PC-9 (cell line): ENCODE measurements at places on chromosomes 4 and X.

DNA sequence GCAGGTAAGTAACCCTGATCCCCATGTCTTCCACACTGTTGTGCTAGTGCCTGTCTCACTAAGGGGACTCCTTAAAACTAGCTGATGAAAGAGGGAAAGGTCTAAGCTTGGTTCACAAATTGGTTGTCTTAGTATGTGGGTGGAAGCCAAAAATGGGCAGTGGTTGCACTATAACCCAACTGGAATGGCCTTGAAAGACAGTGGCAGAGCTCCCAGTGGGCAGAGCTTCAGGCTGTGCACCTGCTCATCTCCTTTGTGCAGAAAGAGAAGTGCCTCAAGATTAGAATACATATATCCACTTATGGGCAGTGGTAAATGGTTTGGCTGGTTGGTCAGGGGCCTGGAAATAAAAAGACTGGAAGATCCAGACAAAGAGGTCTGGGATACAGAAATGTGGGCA, 7.2 kb downstream of the SYN1 start:
- DNase-seq: no peak

DNA sequence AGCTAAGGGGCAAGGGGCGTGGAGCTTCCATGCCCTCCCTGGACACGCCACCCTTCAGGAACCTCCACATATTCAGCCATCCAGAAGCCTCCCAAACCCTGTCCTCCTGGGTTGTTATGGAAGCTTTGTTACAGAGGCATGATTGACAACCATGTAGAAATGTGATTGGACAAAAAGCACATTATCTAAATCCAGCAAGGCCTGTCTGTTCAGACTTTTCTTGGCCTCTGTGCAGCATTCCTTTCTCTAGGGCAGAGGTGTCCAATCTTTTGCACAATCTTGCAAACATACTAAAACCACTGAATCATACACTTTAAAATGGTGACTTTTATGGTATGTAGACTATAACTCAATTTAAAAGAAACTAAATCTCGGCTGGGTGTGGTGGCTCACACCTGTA, 12.7 kb downstream of the STEEP1 start:
- DNase-seq: peak; percentile 52

GRCh38 chr4:123386609-123387008, 10.0 kb upstream of the SPRY1 start:
- no peak for DNase-seq

DNA sequence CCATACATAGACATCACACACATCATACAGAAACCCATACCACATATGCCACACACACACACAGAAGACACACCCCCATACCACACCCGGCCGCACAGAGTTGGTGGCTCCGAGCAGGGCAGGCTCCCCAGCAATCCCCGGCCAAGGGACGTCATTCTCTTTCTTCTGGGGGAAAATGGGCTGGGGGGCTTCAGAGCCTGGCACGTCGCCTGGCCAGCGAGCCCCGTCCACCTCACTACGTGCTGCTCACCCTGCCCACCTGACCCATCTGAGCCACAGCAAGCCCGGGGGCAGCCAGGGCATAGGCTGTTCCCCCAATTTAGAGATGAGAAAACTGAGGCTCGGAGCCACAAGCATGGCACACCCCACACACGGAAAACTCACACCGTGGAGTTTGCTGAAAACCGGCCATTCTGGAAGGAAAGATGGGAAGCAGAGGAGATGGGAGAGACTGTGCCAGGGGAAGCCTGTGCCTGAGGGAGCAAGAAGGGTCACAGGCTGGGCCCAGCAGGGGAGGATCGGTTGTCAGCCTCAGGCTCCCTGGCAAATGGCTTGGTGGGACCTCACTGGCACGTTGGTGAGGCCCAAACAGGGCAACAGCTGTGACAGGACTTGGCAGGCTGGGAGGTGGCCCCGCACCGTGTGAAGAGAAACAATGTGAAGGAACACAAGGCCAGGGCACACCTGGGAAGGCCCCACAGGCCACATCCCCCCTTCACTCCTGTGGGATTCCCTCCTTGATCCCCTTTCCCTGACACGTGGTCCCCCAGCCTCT, 73.2 kb downstream of the JAKMIP1 start:
- DNase-seq: no peak

GRCh38 chr4:125140966-125141495, 173.7 kb upstream of the FAT4 start:
- no peak for DNase-seq

DNA sequence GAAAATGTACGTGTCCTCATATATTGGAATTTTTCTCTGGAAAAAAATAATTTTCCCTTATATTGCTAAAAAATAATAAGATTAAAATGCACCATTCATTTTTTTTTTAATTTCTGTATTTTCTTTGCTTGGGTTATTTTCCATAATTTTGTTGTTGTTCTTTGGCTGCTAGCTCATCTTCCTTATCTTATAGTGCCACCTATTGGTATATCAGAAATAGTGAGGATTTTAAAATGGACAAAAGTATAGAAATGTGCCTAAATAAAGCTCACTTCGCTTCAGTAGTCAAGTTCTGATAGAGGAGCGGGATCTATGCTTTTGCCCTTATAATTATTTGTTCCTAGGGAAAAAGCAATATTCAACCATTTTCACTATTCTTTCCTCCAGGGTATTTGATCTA, 134.8 kb downstream of the NAP1L3 start:
- no peak for DNase-seq

- no peak for DNase-seq
Measured at GRCh38 chr4:107363125-107363524, 327.0 kb upstream of the DKK2 start.

- DNase-seq: peak; percentile 5
Measured at GRCh38 chr4:107519053-107519452, 201.0 kb downstream of the PAPSS1 start.

- DNase-seq: peak; percentile 31
Measured at GRCh38 chrX:12469296-12469695, 321.9 kb upstream of the PRPS2 start.

- no peak for DNase-seq
Measured at GRCh38 chr4:142818476-142818875, 27.6 kb downstream of the INPP4B start.

- no peak for DNase-seq
Measured at GRCh38 chrX:828411-828959, 197.9 kb downstream of the SHOX start.

GRCh38 chr4:122689972-122690371, 42.5 kb upstream of the BBS12 start:
- DNase-seq: no peak

DNA sequence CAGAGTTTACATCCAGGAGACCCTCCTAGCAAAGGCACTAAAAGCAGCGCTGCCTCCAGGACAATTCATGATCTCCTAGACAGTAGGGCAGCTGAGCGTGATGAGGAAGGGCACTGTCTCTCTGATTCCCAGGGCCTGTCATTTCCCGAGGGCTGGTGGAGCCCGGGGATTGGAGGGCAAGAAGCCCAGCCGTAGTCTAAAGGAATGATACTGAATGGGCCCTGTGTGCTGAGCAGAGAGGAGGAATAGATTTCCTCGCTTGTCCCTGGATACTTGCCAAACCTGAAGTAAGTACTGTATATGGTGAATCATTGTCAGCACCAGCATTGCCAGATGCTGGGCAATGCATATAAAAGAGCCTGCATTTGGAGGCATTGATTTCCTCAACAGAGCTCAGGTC, 88.0 kb upstream of the SLITRK2 start:
- no peak for DNase-seq

DNA sequence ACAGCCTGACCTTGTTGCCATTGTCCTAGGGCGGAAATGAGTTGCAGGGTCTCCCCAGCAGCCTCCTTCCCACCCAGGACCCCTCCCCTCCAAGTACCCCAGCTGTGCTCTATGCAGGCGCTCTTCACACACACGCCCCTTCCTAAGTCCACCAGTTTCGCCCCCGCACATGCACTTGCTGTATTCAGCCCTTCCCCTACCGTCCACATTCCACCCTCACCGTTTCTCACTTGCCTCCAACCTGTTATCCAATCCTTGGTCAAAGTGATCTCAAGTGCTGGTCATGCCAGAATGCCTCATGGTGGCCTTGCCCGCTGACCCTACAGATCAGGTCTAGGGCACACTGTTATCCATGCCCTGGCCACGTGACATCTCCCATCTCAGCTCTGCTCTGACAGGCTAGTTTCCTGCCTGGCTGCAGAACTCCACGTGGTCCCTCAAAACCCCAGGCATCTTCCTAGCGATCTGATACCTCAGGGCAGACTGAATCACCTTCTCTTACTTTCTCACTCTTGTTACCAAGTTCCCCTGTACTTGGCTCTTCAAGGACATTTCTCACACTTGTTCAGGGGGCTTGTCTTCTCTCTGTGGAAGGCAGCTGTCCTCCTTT, 39.7 kb downstream of the NSG1 start:
- DNase-seq: no peak

DNA sequence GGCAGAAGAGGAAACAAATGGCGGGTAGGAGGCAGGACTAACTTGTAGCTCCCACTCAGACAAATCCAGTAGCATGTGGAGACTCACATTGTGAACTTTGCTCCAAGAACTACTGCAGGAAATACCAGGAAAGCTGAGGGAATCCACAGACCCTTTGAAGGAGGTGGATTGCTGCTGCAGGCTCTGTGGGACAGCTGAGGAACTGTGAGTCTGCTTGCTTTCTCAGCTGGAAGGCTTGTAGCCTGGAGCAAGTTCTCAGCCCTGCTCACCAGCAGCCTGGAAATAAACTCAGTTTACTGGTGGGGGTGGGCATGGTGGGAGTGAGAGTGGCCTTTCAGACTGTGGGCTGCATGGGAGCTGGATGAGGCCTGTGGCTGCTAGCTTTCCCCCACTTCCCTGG, 16.0 kb downstream of the RTL3 start:
- no peak for DNase-seq

DNA sequence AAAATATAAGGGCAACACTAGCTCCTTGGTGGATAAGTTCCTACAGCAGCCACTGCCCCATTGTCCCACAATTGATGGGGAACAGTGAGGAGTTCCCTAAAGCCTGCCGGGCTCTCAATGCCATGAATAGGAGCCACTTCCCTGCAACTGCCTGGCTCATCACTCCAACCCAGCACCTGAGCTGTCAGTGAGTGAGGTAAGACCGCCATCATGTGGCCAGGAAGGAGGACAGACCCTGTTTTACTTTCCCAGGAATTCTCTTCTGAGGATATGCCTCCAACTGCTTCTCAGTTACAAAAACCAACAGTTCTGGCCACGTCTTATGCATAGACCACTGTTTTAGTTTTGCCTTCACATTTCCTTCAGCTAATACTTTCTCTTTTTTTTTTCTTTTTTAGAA, 45.5 kb downstream of the SRPX start:
- DNase-seq: no peak

- peak; percentile 65 for DNase-seq
Measured at GRCh38 chr4:76569225-76569624, 134.2 kb downstream of the SHROOM3 start.

DNA sequence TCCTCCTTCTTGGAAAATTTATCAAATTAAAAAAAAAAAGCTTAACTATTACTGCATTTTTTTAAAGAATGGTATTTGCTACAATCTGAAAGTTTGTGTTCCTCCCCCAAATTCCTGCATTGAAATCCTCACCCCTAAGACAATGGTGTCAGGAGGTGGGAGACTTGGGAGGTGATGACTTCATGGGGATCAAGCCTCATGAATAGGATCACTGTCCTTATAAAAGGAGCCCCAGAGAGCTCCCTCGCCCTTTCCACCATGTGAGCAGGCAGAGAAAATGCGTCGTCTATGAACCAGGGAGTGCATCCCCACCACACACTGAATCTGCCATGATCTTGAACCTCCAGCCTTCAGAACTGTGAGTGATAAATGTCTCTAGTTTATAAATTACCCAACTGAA, 38.0 kb downstream of the DHRSX start:
- DNase-seq: no peak

GRCh38 chr4:53916431-53916889, 147.9 kb downstream of the CHIC2 start:
- DNase-seq: no peak

- no peak for DNase-seq
Measured at GRCh38 chr4:157775971-157776370, 396.9 kb downstream of the GASK1B start.

DNA sequence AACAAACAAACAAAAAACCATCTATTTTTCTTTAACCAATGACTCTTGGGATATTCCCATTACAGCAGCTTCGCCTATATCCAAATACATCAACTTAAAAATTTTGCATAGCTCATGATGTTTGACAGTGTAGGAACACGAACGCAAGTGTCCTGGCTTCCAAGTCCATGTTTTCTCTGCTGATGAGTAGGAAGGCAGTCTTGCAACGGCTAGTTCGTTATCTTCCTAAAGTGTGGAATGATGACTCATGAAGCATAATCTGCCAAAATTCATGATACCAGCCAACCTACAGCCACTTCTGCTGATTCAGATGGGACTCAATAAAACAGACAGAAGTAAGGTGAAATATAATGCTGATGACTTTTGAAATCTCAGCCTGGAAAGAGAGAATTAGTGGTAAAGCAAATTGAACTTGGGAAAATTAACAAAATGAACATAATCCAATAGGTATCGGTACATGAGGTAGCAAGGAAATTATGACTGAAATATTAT, 6.4 kb upstream of the SEPTIN11 start:
- no peak for DNase-seq

- peak; percentile 67 for DNase-seq
Measured at GRCh38 chr4:73776321-73776729, 36.0 kb downstream of the CXCL8 start.

DNA sequence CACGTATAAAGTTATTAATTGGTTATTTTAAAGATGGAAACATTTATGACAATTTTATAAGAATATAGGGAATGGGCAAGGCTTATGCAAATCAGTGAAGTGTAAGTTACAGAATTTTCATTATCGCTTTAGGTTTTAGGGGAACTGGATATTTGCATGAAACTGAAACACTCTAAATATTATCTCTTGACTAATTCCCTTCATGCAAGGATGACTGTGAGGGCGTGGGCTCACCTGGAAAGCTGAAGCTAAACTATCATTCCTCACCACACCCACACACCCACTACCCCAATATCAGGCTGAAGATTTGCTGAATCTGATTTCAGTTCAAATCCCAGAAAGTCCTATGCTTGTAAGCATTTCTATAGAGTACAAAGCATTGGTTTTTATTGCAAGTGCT, 81.7 kb upstream of the ARHGAP24 start:
- no peak for DNase-seq

DNA sequence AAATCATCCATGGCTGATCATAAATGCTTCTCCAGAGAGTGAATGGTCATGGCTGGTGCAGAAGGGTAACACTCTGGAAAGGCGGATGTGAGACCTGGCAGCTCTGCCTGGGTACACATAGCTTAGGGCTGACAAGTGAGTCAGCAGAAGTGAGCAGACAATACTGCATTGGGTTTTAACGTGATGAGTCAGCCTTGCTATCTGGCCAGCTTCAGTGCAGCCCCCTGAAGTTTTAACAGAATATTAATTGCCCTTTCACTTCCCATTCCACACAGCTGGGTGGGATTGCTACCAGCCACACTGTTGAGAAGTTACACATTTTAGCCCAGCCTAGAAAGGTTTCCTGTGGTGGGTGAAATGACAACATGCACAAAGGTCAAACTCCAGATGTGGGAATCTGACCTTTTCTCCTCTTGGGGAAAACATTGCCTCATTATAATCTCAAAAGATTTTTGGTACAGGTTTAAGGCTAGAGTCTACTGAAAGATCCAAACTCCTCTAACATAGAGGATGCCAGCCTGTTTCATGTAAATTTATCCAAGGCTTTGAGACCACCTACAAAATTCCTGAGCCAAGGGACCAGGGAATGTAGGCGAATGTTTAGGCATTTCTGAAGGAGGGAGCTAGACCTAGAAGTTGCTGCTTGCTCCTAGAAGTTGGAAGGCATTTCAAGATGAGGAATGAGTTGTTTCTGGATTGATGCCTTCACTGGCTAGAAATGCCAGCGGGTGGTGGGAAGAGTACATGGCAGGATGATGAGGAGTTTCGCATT, 230.3 kb upstream of the PGRMC2 start:
- DNase-seq: peak; percentile 76

- no peak for DNase-seq
Measured at GRCh38 chr4:111537871-111538270, 607.4 kb upstream of the FAM241A start.
